ENCODE measurements at places on chromosomes 6 and 20. TPM values are rescaled to one million over a fixed set of nuclear protein-coding genes. Genes with fewer than 3 reads are reported as not detected.

The TSHZ2 gene
- polyA plus RNA-seq, result 2.1 TPM

The CD40 gene
- 8.7 TPM for polyA plus RNA-seq

The PET117 gene
- 29.2 TPM for polyA plus RNA-seq

The WFDC12 gene
- polyA plus RNA-seq, result not detected

DNA sequence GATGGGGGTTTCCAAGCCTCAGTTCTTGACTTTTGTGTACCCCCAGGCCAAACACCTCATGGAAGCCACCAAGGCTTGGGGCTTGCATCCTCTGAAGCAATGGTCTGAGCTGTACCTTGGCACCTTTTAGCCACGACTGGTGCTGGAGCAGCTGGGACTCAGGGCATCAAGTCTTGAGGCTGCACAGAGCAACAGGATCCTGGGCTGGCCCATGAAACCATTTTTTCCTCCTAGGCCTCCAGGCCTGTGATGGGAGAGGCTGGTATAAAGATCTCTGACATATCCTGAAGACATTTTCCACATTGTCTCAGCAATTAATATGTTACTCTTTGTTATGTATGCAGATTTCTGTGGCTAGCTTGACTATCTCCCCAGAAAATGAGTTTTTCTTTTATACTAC, 269.1 kb upstream of the TBX18 start:
- H3K36me3 ChIP-seq, result no peaks in the 10 kb centered on the region
- no peak for DNase-seq
- no peak overlapping the region for H3K27ac ChIP-seq
- no peak overlapping the region for H3K4me3 ChIP-seq
- no peaks in the 10 kb centered on the region for H3K4me1 ChIP-seq

DNA sequence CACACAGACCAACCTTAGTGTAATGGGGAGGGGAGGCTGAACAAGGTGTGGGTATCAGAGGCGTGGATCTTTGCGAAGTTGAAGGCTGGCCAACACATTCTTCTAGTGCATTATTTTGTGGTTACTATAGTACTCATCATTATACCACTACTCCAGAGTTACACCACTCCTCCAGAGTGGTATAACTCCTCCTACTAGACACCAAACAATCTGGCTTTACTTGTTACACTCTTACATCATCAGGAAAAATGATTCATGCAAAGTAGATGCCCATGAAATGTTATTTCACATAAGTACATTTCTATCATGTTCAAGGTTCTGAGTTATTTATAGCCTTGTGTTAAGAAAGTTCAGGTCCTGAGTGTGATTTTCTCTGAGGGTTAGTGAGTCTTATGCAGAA, 443.1 kb upstream of the OPRM1 start:
- no peaks in the 10 kb centered on the region for H3K36me3 ChIP-seq
- DNase-seq, result no peak
- H3K4me1 ChIP-seq, result no peaks in the 10 kb centered on the region
- H3K27me3 ChIP-seq, result no peaks in the 10 kb centered on the region
- no peak overlapping the region for H3K27ac ChIP-seq

DNA sequence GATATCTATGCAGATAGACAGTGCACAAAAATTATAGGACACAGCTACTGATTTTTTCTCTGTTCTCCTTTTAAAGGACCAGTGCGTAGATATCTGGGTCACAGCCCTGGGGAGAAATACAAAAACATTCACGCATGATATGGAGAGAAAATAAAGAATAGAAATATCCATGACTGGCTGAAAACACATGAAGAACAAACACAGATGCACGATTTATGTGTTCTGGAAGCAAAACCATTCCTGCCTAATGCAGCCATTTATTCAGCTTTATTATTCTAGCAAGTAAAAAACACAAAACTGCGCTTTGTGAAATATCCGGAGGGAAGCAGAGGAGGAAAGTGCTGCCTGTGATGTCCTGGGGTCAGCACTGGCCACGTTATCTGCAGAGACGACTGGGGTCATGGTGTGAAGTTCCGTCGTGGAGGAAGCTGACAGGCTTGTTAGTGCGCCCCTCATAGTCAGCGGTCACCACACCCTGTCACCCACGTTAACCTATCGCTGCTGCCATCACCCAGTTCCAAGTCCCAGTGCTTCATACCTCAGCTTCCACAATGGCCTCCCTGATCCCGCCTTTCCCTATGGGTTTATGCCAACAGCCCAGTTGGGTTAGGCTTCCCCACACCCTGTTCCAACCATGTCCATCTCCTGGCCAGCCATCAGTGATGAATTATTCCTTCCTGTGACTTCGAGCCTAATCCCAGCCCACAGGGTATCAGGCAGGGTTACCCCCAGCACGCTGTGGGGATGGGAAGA, 86.6 kb upstream of the RPS6KA2 start:
- H3K36me3 ChIP-seq, result no peaks in the 10 kb centered on the region
- H3K4me1 ChIP-seq, result no peaks in the 10 kb centered on the region
- no peak overlapping the region for H3K27ac ChIP-seq

GRCh38 chr6:148177589-148178233, 164.9 kb upstream of the SASH1 start:
- no peaks in the 10 kb centered on the region for H3K36me3 ChIP-seq
- no peak overlapping the region for H3K27ac ChIP-seq
- H3K4me3 ChIP-seq, result no peak overlapping the region

DNA sequence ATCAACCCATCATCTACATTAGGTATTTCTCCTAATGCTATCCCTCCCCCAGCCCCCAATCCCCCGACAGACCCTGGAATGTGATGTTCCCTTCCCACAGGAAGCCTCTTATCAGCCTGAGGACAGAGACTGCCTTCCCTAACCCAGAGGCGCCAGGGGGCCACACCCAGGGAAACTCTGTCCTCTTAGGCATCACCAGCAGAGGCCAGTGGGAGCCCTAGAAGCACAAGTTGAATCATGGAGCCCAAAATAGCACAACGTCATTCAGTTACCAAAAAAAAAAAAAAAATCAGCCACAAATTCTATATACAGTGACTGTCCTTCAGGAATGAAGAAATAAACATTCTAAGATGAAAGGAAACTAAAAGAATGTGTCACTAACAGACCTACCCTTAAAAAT, 625.7 kb downstream of the TFAP2A start:
- H3K27ac ChIP-seq, result no peak overlapping the region
- no peak for DNase-seq
- no peaks in the 10 kb centered on the region for H3K36me3 ChIP-seq
- no peaks in the 10 kb centered on the region for H3K27me3 ChIP-seq

GRCh38 chr6:169891421-169891820, 140.0 kb downstream of the ERMARD start:
- H3K4me1 ChIP-seq, result no peaks in the 10 kb centered on the region
- no peak overlapping the region for H3K27ac ChIP-seq
- no peaks in the 10 kb centered on the region for H3K27me3 ChIP-seq
- no peak overlapping the region for H3K4me3 ChIP-seq
- no peak for DNase-seq

- H3K36me3 ChIP-seq, result no peaks in the 10 kb centered on the region
- H3K4me3 ChIP-seq, result no peak overlapping the region
These were observed 1065.9 kb upstream of the CITED2 start for GRCh38 chr6:140440223-140440835.

GRCh38 chr6:16723826-16724225, 37.4 kb downstream of the ATXN1 start:
- no peak overlapping the region for H3K27ac ChIP-seq
- no peak overlapping the region for H3K4me3 ChIP-seq
- peaks cover 2% of the 10 kb centered on the region for H3K36me3 ChIP-seq
- DNase-seq, result peak; percentile 37

- peaks cover 48% of the 10 kb centered on the region for H3K4me1 ChIP-seq
- no peaks in the 10 kb centered on the region for H3K36me3 ChIP-seq
- peak overlapping the region; percentile 70 for H3K4me3 ChIP-seq
- peak; percentile 47 for DNase-seq
These were observed 24.9 kb upstream of the FUCA2 start for GRCh38 chr6:143536461-143536865.

DNA sequence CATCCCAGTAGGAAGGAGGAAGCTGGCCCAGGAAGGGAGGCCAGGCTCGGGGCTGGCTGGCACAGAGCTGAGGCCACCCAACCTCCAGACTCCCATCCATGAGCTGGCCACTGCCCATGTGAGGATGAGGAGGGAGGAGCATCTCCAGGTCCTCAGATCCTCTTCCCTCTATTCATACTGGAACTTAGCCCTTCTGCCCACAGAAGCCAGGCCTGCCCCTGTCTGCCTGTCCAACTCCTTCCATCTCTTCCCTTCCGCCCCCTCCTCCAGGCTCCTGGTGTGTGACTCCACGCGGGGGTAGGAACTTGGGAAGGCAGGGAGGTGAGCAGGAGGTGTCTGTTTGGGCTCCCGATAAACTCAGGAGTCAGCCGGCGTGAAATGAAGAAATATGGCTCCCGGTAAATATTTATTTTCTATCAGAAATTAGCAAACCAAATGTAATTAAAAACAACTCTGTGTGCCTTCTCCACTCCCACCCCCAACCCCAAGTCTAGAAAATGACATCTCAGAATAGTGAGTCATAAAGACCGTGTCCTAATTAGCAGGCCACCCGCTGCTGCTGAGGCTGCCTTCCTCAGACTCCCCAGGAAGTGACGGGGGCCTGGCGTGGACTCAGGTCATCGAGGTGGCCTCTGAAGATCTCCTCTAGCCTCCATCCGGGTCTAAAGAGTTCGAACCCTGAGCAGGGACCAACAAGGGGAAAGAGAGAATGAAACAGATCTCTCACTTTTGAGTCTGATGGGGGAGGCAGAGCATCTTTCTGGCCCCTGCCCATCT, 81.9 kb downstream of the MDGA1 start:
- H3K27me3 ChIP-seq, result no peaks in the 10 kb centered on the region
- no peak overlapping the region for H3K27ac ChIP-seq
- H3K4me3 ChIP-seq, result no peak overlapping the region
- H3K36me3 ChIP-seq, result no peaks in the 10 kb centered on the region
- no peak for DNase-seq
